Activated CD8-positive, alpha-beta memory T cell treated with anti-CD3 and anti-CD28 coated beads, Interleukin-2, amount 10 ng/mL, durations not matched to agents 7 days and 5 days (primary cell): ENCODE measurements at places on chromosomes 5 and 9.

GRCh38 chr5:74352256-74352655, 288.3 kb downstream of the ENC1 start:
- H3K4me1 ChIP-seq: no peaks in the 10 kb centered on the region
- H3K27ac ChIP-seq: no peak overlapping the region
- H3K27me3 ChIP-seq: peaks cover 17% of the 10 kb centered on the region
- no peak overlapping the region for H3K4me3 ChIP-seq

- DNase-seq: no peak
- no peaks in the 10 kb centered on the region for H3K4me1 ChIP-seq
- peaks cover 7% of the 10 kb centered on the region for H3K27me3 ChIP-seq
- H3K36me3 ChIP-seq: no peaks in the 10 kb centered on the region
- H3K27ac ChIP-seq: no peak overlapping the region
- no peak overlapping the region for H3K4me3 ChIP-seq
These were observed 170.4 kb downstream of the ARRDC3 start for GRCh38 chr5:91212714-91213092.

- peaks cover 43% of the 10 kb centered on the region for H3K36me3 ChIP-seq
- no peaks in the 10 kb centered on the region for H3K27me3 ChIP-seq
- H3K27ac ChIP-seq: no peak overlapping the region
- peaks cover 60% of the 10 kb centered on the region for H3K4me1 ChIP-seq
- no peak overlapping the region for H3K4me3 ChIP-seq
These were observed 59.5 kb downstream of the MVB12B start for GRCh38 chr9:126386088-126386487.

DNA sequence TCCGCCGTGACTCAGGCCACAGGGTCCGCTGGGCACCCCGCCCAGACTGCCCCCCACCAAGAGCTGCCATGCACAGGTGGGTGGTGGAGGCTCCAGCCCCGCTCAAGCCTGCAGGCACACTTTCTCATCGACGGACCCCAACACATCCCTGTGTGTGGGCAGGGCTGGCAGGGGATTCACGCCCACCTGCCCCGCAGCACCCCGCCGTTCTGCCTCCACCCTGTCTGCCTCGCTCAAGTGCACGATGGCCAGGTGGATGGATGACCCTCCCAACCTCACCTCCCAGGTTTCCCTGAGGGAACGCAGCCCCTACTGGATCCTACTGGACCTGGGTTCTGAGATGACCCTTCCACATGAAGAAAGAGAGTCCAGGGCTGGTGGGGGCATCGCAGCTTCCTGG, 26.1 kb upstream of the FCN1 start:
- no peak for DNase-seq
- H3K36me3 ChIP-seq: no peaks in the 10 kb centered on the region
- H3K4me3 ChIP-seq: no peak overlapping the region
- no peaks in the 10 kb centered on the region for H3K27me3 ChIP-seq
- H3K27ac ChIP-seq: no peak overlapping the region
- H3K4me1 ChIP-seq: no peaks in the 10 kb centered on the region

DNA sequence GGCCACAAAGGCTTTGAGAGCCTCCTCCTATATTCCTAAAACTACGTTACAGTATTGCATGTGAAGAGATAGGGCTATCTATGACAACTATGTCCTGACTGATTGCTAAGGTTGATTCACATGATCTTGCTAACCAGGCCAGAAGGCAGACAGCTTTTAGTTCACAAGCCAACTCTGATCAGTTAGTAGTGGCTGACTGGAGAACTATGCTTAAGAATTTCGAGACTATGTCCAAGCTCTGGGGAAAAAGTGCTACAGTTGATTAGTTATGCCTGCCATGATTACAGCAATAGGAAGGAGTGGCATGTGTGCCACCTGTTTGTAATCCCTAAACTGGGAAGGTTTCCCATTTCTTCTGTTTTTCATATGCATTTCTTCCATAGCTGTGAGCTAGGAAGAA, 223.4 kb downstream of the DOCK8 start:
- no peak for DNase-seq
- H3K27me3 ChIP-seq: no peaks in the 10 kb centered on the region
- no peaks in the 10 kb centered on the region for H3K4me1 ChIP-seq
- H3K27ac ChIP-seq: peak overlapping the region; percentile 6
- H3K36me3 ChIP-seq: peaks cover 72% of the 10 kb centered on the region

DNA sequence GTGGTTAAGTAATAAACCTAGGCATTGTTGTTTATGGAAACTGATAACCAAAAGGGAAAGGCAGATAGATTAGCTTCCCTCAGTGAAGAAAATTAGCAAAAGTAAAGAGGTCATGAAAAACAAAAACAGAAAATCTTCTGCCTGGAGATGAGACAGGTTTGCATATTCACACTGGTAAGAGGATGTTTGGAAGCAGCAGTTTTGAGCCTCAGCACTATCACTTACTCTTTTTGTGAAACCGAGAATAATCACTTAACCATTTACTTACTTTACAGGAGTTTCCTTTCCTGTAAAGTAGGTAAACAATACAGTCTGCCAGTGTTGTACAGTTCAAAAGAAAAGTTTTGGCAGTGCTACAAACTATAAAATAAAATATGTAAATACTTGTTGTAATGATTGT, 35.5 kb upstream of the EMB start:
- H3K36me3 ChIP-seq: peaks cover 26% of the 10 kb centered on the region
- H3K4me1 ChIP-seq: peaks cover 28% of the 10 kb centered on the region
- no peaks in the 10 kb centered on the region for H3K27me3 ChIP-seq
- no peak overlapping the region for H3K4me3 ChIP-seq
- DNase-seq: no peak

DNA sequence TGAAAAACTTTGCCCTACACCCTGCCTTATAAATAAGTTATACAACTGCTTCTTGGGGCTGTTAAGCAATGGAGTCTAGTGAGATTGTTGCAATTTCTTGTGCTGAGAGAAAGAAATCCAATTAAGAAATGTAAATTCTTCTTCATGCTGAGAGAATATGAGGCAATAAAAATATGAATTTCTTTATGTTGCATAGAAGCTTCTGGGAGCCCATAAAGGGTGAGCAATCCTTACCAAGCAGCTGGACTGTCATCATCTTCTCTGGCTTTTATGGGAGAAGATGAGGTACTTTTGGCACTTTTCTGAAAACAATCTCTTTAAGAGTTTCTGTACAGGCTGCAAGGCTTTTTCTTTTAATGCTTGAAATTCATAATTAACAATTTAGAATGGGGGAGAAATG, 204.3 kb downstream of the DMRTA1 start:
- H3K4me1 ChIP-seq: no peaks in the 10 kb centered on the region
- no peak overlapping the region for H3K27ac ChIP-seq
- no peak overlapping the region for H3K4me3 ChIP-seq
- no peaks in the 10 kb centered on the region for H3K36me3 ChIP-seq

DNA sequence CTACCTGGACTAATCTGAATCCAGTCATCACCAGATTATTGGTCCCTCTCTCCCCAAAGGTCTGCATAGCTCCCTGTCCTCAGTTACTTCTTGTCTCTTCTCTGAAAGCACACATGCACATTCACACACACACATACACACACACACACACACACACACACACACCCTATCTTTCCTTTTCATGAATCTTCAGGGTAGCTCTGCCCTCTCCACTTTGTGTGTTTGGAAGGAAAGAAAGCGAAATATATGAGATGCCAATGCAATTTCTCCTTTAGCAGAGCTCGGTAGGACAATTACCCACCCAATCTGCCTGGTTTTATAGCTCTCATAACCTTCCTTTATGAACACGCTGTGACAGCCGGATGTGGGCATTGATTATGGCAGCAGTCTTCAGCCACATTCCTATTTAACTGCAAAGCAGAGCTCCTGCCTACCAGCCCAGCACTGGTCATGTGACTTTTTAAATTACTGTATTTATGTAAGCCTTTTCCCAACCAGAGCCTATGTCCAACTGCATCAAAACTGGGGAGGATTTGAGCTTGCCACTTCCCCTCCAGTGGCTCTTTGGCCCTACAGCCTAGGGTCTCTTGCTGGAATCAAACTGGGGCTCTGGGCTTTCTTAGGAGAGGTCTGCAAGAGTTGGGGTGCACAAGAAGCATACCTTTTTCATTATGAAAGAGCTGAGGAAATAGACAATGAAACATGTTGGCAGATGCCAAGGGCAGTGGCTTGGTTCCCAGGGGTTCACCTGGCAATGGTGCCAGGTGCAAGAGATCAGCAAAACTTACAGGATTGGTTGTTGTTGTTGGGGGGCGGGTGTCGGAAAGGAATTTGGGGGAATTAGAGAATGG, 20.8 kb upstream of the MATR3 start:
- H3K4me3 ChIP-seq: peak overlapping the region; percentile 85
- peaks cover 3% of the 10 kb centered on the region for H3K27me3 ChIP-seq
- H3K36me3 ChIP-seq: peaks cover 16% of the 10 kb centered on the region
- DNase-seq: peak; percentile 67
- H3K27ac ChIP-seq: peak overlapping the region; percentile 87

- no peaks in the 10 kb centered on the region for H3K4me1 ChIP-seq
- no peak overlapping the region for H3K4me3 ChIP-seq
- no peaks in the 10 kb centered on the region for H3K27me3 ChIP-seq
- DNase-seq: no peak
These were observed 366.9 kb upstream of the GRAMD2B start for GRCh38 chr5:126056352-126056751.

DNA sequence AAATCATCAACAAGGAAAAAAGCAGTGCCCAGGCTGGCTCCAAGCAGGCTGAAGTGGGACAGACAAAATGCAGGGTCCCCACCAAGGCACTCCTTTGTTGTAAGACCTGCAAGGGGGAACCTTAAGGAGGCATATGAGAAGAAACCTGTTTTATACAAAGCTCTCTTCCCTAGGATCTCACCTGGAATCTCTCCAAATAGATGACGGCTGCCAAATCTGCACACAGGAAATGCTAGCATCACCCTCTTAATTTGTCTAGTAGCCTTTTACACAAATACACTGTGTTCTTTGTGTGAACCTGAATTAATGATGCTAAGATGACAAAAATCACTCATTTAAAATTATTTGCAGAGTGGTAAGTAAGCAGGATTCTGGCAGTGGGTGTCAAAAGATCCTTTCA, 280.2 kb downstream of the SPOCK1 start:
- H3K36me3 ChIP-seq: no peaks in the 10 kb centered on the region
- no peak for DNase-seq
- H3K4me3 ChIP-seq: no peak overlapping the region
- no peaks in the 10 kb centered on the region for H3K4me1 ChIP-seq
